ENCODE measurements at places on chromosomes 1 and 21.

DNA sequence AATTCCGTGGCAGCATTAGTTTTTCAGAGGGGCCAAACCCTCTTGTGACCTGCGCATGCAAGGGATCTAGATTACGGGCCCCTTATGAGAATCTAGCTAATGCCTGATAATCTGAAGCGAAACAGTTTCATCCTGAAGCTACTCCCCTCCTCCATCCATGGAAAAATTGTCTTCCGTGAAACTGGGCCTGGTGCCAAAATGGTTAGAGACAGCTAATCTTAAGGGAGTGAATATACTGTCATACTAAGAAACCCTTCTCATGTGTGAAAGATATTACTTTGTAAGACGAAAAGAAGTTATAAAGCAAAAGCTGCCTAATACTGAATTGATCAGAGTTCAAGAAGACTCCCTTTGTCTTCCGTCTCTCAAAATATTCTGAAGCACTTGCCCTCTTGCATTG, 166.3 kb downstream of the DUSP10 start:
- peak; percentile 5 for DNase-seq

- DNase-seq, result no peak
Measured at GRCh38 chr1:206850401-206850800, 15.0 kb upstream of the IL20 start.

DNA sequence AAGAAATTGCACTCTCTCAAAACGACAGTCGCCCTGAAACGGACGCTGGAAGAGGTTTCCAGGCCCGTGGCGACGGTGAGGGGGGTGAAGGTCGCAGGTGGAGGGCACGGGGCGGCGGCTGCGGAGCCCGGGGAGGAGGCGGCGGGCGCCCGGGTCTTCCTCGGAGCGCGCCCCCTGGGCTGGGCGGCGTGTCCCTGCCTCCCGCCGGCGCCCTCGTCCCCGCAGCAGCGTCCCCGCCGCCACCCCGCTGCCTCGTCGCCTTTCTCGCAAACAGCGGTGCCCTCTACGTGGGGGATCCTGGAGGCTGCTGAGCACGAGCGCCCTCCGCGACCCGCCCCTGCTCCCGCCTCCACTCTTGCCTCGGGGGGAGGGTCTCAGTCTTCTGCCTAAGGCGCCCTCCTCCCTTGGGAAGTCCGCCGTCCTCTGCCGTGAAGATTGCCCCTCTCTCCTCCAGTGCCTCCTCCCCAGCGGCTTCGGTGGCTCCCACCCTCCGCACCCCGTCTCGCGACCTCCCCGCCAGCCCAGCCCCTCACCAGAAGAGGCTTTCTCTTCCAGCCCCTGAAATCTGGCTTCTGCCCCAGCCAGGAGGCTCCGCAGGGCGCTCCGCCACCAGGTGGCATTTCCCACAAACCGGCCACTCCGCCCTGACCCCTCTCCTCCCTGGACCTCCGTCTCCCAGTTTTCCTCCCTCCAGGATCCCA, 227.4 kb downstream of the SDCCAG8 start:
- peak; percentile 46 for DNase-seq

GRCh38 chr1:6197746-6198427, 1.5 kb downstream of the RPL22 start:
- no peak for DNase-seq

- no peak for DNase-seq
Measured at GRCh38 chr1:156176610-156177210, 17.2 kb upstream of the SLC25A44 start.

DNA sequence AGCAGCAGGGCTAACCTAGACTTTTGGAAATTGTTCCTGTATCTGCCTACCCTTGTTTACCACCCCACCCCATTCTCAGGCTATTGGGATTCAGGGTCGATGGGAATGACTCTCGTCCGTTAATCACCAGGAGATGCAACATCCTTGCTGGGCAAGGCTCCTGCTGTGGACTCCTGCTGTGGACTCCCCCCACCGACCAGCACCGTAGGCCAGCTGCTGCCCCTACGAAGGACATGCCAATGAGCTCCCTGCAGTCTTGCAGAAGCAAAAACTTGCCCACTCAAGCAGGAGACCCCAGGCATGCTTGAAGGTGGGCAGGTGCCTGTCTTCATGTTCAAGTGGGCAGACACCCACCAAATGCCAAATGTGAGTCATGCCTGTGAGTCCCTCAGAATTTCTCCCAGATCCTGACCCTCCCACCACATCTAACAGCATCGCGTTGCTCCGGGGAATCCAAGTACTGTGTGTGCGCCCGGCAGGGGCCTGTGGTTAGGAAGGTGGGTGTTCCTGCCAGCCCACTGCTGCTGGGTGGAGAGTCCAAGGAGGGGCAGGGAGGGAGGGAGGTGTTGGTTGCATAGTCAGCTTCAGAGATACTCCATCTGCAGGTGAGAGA, 41.7 kb upstream of the SOX13 start:
- DNase-seq, result no peak

GRCh38 chr1:108591466-108591865, 31.6 kb downstream of the EEIG2 start:
- DNase-seq, result no peak

DNA sequence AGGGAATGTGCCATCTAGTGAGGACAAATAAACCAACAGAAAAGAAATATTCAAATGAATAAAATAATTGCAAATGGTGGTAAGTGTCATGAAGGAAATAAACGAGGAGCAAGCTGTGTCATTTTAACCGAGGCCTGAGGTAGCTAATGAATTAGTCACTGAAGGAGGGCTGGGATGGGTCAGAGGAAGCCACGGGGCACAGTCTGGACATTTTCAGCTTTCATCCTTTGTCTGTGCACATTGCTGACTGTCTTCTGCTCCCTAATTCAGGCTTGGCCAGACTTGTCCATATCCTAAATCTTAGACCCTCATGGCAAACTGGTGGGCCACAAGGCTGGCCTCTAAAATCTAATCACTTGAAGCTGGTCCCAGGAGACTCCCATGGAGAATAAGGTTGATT, 138.4 kb downstream of the RHOU start:
- no peak for DNase-seq
